ENCODE measurements at places on chromosomes 3 and 15.

GRCh38 chr15:75694241-75695182 is 18.1 kb downstream of the CSPG4 start:
- no peak for DNase-seq

- no peak for DNase-seq
Observed at GRCh38 chr3:134427400-134428111, 53.3 kb upstream of the AMOTL2 start.

DNA sequence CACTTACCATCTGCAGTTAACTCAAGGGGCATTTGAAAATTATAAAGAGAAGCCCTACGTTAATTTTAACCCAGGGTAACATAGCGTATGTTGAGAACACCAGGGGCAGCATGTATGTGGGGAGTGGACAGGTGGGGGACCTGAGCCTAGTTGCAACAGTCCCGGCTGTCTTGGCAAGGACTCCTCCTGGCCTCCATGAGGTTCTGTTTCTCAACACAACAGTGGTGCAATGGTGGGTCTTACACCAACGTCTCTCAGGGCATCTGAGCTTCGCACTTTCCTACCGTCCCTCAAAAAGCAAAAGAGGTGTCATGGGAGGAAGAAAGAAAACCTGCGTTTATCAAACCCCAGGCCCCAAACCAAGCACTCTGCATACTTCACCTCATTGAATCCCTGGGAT is 50.6 kb downstream of the MGLL start:
- no peak for DNase-seq

DNA sequence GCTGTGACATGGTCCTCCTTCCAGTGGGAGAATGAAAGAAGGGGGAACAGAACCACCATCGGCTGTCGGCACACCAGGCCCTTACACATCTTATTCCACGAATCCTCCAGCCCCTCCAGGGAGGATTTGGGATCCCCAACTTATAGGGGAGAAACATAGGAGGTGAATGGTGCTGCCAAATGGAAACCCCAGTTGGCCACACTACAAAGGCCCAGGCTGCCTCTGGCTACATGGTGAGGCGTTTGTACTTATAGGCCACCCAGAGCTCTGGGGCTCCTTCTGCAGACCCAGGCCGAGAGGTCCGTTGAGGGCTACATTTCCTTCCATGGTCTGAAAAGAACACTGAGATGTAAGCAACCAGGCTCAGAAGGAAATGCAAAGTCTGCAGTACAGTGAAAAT is 12.0 kb downstream of the AMOTL2 start:
- DNase-seq: no peak

DNA sequence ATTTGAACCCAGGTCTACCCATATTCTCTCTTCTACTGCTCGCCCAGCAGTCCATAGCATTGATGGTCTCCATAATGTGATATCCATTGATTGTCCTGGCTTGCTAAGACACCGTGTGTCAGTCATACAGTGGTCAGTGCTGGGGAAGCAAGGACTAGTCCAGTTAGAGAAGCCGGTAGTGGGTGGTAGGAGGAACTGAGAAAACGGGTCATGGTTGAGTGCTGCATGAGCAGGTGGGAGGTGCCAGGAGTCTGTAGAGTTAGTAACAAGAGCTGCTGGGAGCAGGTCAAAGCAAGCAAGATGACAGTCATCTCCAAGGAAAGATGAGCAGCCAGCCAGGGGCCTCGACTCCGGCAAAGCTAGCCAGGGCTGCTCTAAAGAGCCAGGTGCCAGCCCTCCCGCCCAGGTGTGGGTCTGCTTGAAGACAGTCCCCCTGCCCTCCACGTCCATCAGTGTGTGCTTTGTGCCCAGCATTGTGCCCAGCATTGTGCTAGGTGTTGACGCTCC is 29.5 kb upstream of the USP3 start:
- no peak for DNase-seq

DNA sequence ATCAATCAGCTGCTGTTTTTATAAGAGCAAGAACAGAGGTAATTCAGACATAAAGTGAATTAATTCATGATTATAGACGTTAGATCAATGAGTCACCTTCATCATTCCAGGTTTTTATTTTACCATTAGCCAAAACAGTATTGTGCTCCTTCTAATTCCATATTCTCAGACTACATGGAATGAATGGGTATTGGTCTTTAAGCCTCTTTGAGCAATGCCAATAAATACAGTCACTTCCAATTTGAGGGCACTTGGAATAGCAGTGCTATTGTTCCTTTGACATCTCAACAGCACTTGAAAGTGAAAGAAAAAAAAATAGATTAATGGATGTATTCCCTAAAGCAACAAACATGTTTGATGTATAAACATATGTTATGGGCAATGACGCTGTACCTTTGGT is 830.9 kb upstream of the CFAP20DC start:
- no peak for DNase-seq

DNA sequence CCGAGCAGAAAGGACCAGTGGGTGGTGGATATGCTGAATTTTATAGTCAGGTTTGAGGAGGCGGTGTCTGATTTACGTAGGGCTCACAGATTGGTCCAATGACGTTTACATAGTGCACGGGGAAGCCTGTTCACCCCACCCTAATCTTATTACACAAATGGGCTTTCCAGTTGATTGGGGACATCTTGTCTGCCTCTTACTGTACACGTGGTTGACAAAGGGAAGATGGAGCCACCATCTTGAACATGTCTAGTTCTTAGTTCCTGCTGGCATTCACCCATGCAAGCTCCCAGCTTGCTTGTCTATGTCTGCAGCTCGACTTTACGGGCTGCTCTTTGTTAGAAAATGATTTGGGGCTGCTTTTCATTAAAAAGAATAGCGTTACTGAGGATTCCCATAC is 332.0 kb upstream of the SLCO3A1 start:
- no peak for DNase-seq

DNA sequence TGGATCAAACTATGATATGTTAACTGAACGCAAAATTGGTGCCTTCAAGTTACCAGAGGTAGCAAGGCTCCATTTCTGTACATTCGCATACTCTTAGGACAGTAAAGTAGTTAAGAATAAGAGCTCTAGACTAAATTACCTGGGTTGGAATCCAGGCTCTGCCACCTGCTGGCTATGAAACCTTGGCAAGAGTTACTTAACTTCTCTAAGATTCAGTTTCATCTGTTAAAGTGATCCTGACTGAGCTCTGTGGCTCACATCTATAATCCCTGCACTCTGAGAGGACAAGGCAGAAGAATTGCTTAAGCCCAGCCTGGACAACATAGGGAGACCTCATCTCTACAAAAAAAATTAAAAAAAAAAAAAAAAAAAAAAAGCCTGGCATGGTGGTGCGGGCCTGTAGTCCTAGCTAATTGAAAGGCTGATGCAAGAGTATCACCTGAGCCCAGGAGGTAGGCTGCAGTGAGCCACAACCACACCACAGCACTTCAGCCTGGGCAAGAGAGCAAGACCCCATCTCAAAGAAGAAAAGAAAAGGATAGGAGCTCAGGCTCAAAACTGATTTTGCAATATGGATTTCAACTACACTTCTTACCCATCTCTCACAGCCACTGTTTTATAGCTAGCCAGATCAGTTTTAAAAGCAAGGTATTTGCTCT is 21.3 kb downstream of the GSK3B start:
- DNase-seq: no peak

- no peak for DNase-seq
Observed at GRCh38 chr3:124557433-124558232, 172.6 kb upstream of the UMPS start.

- no peak for DNase-seq
Observed at GRCh38 chr3:115236496-115236895, 89.4 kb upstream of the ZBTB20 start.

DNA sequence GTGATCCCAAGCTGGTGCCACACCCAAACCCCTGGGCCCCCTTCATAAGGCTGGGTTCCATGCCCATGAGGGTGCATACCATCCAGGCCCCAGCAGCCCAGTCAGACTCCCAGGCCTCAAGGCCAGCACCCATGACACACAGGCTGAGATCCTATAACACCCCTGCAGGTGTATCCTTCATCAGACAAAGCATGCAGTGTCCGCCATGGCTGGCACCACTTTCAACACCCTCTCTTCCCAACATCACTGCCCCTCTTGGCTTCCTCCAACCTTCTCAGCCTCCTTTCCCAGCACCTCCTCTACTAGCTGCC is 3.5 kb downstream of the CCDC51 start:
- DNase-seq: no peak

- DNase-seq: no peak
Observed at GRCh38 chr15:45225506-45226273, 26.3 kb upstream of the SLC28A2 start.

GRCh38 chr15:58322253-58322652 is 109.5 kb upstream of the LIPC start:
- DNase-seq: no peak

GRCh38 chr3:33877187-33877586 is 78.8 kb downstream of the PDCD6IP start:
- no peak for DNase-seq

- no peak for DNase-seq
Observed at GRCh38 chr3:154105218-154105975, 15.8 kb upstream of the ARHGEF26 start.

DNA sequence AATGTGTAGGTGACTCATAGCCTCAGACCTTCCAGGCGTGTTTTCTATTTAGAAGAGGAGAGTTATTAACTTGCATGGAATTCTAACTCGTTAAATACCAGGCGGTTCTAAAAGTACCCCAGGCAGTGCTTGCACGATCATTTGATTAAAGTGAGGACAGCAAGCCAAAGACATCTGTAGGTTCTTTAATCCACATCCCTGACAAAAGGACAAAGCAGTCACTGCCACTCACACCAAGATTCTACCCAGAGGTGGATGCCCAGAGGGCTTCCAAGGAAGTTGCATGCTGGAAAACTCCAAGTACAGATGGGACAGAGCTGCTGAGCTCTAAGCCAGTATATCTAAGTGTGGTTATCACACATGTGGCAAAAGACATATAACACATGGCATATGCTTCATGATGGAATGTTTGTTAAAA is 372.1 kb downstream of the ROBO2 start:
- no peak for DNase-seq

DNA sequence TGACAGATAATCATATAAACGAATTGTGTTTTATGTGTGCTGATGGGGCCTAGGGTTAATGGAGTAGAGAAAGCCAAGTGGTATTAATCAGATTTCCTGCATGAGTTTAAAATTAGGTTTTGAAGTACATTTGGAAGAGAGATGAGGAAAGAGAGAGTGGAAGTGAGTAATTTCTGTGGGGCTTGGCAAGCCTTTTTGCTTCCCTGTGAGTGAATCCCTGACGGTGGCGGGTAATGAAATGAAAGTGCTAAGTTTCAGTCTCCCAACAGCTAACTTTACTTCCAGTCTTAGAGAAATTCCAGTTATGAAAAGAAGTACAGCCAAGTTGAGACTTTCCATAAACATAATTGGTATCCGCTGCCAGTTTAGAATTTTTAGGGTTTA is 139.4 kb downstream of the BBX start:
- DNase-seq: no peak

DNA sequence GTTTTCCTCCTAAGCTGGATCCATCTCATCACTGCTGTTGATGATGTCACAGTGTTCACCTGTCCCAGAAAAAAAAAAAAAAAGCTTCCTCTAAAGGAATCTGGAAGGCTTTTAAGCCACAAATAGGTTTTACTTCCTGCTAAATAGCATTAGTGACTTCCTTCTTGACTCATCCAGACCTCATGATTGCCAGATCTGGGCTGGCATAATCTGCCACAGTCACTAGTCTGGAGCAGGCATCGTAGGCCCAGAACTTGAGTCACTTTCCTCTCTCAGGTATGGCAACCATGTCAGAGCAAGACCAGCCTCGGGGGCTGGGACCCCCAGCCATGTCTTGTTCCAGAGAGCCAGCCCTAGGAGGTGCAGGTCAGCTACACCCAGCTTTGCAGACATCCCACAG is 266.5 kb upstream of the CADM2 start:
- no peak for DNase-seq

GRCh38 chr3:33940149-33940548 is 141.7 kb downstream of the PDCD6IP start:
- DNase-seq: no peak

GRCh38 chr3:141055136-141055535 is 4.0 kb downstream of the SPSB4 start:
- no peak for DNase-seq

DNA sequence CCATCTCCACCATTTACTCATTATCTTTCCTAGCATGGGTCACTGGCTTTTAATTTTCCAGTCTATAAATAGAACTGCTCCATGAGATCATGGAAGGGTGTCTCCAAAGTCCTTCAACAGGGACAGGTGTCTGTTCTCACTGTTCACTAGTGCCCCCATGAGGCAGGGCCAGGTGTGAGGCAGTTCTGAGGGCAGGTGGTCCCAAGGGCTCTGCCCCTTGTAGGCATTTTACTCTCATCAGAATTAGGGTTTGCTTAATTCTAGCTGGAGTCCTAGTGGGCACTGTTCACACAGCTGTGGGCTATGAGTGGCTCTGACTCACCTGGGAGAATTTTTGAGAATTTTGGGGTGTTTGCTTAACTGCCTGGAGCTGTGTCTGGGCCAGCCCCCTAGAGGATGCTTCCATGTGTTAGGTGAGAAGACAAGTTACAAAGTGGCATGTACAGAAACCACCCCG is 248.0 kb upstream of the LYSMD4 start:
- DNase-seq: no peak

DNA sequence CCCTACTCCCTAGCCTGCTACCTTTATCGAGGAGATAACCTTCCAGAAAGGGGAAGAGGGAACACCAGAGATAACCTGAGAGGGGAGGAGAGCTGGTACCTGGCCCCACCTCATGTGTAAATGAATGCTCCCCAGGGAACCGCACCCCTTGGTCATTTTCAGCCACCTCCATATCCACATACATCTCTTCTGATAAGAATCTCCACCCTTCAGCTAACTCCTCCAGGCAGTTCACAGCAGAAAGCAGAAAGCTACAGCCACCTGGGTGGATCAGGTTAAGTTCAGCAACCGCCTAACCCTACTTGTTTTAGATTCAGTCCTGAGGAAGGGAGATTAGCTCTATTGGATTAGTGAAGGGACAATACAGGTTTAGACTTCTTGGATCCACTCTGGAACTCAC is 38.0 kb upstream of the TIMP4 start:
- no peak for DNase-seq

DNA sequence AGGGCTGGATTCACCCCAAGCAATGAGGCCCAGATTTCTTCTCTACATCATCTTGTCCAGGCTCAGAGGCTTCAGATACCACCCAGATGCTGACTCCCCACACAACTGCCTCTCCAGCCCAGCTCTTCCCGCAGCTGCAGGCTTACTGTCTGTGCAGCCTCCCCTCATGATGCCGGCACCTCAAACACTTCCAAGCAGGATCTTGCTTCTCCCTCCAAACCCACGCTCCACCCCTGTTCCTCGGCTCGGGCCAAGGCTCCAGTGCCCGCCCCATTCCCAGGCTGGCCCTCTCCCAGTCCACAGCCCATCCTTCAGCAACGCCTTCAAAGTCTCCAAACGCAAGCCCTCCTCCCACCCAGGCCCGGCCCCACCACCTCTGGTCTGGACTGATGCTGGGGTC is 159.2 kb upstream of the LINGO1 start:
- DNase-seq: no peak

- no peak for DNase-seq
Observed at GRCh38 chr3:51983578-51984268, 388 bp downstream of the ACY1 start.

Measured in activated CD4-positive, alpha-beta T cell treated with anti-CD3 and anti-CD28 coated beads, Interleukin-2, amount 50 U/mL, for 1 hour (primary cell).